Posterior cingulate gyrus (tissue), 11 donors: ENCODE measurements at places on chromosomes 11 and 22.

DNA sequence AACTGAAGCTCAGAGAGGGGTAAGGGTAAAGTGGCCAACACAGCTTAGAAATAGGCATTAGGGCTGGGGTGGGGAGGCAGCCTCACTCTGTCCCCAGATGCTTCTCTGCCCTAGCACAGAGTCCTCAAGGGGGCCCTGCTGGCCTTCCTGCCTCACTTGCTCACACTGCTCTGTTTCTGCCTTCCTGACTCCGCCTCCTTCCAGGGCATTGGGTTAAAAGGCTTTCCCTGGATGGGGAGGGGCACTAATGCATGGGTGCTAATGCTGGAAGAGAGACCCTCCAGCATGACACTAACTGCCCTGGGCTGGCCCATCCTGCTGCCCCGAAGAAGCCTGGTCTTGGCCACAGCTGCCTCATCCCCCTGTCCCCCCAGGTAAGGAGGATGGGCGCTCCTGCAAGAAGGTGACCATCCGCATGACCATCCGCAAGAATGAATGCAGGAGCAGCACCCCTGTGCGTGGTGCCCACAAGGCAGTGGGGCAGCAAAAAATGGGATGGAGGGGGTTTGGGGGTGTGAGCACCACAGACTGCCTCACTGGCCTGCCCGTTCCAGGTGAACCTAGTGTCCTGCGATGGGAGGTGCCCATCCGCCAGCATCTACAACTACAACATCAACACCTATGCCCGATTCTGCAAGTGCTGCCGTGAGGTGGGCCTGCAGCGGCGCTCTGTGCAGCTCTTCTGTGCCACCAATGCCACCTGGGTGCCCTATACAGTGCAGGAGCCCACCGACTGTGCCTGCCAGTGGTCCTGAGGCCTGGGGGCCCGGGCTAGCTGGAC lies 74.0 kb upstream of the MYOD1 start:
- DNase-seq: no peak

DNA sequence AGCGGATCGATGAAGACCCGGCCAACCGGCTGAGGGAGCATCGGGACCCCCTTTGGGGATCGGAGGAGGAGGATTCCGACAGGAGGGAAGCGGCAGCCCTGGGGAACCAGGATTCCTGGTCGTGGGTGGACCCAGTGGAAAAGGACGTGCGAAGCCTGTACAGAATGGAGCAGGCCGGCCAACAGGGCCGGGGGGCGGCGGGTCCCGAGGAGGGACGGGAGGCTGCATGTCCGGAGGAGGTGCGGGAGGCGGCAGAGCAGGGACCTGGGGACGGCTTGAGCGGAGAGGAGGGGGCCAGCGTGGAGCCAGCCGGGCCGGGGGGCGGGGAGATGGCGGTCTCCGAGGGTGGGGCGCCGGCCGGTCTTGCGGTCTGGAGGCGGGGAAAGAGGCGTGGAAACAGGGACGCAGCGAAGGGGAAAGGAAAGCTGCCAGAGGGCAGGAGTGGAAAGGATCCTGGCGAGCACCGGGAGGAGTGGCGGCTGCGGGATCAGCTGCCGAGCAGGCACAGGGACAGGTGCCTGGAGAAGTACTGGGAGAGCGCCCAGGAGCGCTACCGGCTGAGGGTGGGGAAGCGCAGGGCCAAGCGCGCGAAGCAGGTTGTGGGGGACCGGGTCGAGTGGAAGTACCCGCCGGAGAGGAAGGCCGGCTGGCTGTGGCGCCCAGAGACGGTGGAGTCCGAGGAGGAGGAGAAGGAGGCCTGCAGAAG lies at the start of gene ANO5:
TSS of gene ANO5 (plus strand) at position 444 of the 706 bp plus-strand sequence. CDS start 408 bp downstream, outside the sequence.
- DNase-seq: peak; percentile 91

GRCh38 chr11:41836431-41836830 lies 377.0 kb upstream of the LRRC4C start:
- no peak for DNase-seq

- no peak for DNase-seq
Measured at GRCh38 chr11:66934950-66935779, 23.0 kb downstream of the PC start.

DNA sequence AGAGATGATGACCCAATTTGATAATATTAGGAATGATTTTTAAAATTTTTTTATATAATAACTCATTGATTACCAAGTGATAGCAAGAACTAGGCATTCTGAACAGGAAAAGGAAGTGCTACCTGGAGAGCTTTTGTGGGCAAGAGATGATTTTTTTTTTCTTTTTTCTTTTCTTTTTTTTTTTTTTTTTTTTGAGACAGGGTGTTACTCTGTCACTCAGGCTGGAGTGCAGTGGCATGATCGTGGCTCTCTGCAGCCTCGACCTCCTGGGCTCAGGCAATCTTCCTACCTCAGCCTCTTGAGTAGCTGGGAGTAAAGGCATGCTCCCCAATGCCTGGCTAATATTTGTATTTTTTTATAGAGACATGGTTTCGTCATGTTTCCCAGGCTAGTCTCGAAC lies 40.4 kb downstream of the TNRC6B start:
- DNase-seq: no peak

GRCh38 chr22:47059076-47059475 lies 296.6 kb downstream of the TBC1D22A start:
- DNase-seq: no peak

GRCh38 chr11:67608486-67608885 lies 1.8 kb downstream of the NDUFV1 start:
- DNase-seq: no peak

GRCh38 chr11:122330279-122330965 lies 214.4 kb upstream of the BLID start:
- DNase-seq: no peak

DNA sequence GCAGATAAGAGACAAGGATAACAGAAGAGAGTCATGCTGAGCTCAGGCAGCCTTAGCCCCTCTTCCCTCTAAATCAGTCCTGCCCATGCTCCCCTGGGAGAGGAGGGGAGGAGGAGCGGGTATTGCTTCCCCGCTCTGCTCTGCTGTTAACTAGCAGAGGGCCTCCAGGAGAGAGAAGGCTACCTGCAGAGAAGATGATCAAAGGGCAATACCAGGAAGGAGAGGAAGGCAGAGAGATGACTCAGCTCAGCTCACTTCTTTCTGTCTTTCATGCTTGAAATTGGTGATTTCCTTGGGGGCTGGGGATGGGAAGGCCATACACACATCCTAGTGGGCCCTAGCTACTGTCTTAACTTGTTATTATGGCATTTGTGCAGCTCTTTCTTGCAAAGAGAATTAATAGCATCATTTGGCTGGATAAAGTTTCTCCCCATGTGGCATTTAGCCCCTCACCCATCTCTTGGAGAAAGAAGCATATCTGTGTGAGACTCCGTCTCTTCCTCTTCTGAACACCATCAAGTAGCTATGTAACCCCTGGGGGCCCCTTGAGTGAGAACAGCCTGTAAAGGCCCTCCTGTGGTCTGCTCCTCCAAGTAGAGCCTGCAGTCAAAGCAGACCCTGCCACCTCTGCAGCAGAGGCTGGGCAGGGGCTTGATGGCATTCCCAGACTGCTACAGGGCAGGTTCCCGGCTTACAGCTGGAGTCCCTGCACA lies 33.4 kb upstream of the AMOTL1 start:
- DNase-seq: no peak

DNA sequence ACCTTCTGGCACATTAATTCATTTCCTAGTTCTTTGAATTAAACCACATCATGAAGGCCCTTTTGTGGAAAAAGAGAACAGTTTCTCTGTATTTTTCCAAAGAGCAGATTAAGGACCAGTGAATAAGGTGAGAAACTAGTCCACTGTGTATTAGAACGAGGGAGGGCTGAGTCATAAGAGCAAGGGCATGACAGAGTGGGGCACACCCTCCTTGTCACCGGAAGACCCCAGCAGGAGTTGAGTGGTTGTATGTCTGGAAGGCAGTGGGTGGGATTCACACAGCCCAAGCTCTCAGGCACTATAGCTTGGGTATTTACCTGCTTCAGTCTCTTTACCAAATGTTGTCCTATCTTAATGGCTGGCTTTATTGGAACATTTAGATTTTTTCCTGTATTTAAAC lies 86.8 kb downstream of the BMAL1 start:
- no peak for DNase-seq

DNA sequence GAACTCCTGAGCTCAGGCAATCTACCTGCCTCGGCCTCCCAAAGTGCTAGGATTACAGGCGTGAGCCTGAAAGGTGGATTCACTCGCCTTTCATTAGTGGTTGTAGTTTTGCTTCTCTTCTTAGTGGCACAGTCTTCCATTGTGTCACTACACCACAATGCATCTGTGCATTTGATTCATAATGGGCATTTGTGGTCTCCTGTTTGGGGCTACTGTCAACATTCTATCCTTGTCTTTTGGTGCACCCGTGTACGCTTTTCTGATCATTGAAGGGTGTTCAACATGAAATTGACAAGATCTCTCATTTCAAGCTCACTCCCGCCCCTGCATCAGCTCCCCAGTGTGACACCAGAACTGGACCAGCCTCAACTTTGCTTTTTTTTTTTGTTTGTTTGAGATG lies 2.0 kb upstream of the SYT12 start:
- no peak for DNase-seq

DNA sequence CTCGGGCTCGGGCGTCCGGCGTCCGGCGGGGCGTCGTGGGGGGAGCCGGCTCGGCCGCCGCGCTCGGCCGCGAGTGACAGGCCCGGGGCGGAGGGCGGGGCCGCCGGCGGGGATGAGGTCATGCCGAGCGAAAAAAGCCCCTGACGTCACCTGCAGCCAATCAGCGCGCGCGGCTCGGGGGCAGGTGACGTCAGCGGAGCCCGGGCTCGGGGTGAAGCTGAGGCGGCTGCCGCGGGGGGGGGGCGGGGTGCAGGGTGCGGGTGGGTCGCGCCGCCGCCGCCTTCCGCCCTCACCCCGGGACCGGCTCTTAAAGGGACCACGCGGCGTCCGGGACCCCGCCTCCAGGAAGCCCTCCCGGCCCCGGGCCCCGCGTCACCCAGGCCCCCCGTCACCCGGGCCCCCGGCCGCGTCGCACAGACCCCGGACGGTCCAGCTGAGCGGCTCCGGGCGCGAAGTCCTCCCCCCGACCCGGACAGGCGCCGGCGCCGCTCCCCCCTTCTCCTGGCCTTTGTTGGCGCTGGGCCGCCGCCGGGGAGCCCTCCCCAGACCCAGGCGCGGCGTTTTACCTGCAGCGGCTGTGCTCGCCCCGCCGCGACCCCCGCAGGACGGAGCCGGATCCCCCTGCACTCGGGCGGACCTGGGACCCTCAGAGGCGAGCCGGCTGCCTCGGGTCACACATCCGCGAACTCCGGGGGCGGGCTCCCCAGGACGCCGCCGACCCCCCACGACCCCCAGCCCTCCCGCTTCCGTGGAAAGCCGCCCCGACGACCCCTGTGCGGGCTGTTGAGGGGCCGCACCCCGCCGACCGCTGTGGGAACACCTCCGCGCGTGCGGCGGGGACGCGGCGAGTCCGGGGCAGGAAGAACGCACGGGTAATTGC lies at the start of gene DUSP8:
TSS of gene DUSP8 (minus strand) at position 75 of the 880 bp plus-strand sequence. CDS start 6,445 bp downstream, outside the sequence.
- DNase-seq: peak; percentile 99

DNA sequence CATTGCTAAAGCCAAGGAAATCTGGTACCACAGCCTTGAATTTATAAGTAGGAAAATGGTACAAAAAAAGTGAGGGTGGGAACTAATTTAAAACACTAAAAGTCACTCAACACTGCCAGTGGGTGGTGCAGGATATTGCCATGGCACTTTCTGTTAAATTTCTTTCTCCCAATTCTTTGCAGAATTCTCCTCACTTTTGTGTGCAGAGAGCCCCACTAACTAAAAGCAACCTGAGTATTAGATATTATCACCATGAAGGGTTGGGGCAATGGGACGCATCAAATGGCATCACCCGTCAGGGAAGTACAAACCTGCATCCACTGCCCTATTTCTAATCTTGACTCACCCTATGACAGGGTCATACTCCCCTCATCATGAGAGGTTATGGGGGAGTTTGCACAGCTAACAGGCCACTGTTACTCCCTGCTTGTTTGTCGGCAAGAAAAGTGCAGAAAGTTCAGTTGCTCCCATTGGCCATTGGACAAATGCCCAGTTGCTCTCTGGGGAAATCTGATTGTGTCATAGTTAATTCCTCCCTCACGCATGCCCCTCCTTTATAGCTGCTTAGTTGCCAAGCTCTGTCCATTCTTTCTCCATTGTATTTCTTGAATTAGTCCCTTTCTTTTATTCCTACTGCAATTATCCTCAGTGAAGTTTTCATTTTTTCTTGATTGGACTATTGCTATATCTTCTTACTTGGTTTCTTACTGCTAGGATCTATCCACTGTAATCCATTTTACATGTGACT lies 93.8 kb upstream of the BLID start:
- peak; percentile 36 for DNase-seq

DNA sequence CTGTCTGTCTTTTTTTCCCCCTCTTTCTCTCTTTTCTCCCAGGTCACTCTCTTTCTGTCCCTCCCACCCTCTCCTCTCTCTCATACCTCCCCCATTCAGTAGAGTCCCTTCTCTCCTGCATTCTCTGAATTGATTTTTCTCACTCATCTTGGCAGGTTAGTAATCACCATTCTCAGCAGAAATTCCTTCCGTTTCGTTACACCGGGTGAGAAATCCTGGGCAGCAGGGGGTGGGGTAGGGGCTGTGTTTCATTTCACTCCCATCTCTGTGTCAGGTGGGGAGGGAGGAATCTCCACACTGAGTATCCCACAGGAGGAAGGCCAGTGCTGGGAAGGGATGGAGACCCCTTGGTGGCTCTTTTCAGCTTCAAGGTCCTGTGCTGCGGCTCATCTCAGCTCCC lies 253.5 kb downstream of the MIAT start:
- DNase-seq: no peak

GRCh38 chr11:35239471-35240075 lies 100.6 kb downstream of the CD44 start:
- DNase-seq: no peak

DNA sequence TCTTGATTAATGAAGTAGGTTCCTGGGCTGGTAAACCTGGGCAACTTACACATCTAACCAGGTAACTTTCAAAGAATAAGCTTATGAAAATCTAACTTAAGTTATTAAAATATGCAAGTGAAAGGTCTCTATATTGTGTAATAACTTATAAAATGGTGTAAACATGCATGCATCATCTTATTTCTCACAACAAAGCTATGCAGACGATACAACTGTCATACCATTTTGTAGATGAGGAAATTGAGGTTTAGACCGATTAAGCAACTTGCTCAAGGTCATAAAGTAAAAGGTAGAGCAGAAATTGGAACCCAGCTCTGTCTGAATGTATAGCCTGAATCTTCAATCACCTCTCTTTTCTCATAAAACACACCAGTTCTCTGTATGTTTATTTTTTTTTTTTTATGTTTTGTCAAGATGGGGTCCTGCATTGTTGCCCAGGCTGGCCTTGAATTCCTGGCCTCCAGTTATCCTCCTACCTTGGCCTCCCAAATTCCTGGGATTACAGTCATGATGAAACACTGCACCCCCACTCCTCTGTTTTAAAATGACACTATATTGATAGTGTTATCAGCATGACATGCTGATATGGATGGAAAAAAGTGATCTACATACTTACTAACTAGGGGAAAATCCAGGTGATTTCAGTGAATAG lies 109.6 kb downstream of the SGSM3 start:
- DNase-seq: no peak

DNA sequence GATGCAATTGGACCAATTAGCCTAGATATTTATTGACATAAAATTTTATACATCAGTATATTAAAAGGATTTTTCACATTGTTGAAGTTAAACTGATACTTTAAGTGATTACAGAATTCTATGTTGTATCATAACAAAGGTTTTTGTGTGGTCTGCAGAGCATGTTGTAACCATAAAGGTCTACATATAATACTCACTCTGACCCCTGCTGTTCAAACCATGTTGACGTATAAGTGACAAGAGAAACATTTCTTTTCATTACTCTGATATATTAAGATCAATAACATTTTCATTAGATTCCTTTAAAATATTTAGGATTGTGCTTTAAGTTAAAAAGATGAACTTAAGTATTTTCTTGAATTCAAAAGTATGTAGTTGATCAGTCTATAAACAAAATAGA lies 63.9 kb downstream of the GAS2 start:
- DNase-seq: no peak

- DNase-seq: peak; percentile 73
Measured at GRCh38 chr11:2794968-2795322, 90.6 kb downstream of the CDKN1C start.
